ENCODE measurements at places on chromosomes 1 and 21.

- DNase-seq = peak; percentile 13
Measured at GRCh38 chr1:44985747-44986359, 542 bp downstream of the EIF2B3 start.

DNA sequence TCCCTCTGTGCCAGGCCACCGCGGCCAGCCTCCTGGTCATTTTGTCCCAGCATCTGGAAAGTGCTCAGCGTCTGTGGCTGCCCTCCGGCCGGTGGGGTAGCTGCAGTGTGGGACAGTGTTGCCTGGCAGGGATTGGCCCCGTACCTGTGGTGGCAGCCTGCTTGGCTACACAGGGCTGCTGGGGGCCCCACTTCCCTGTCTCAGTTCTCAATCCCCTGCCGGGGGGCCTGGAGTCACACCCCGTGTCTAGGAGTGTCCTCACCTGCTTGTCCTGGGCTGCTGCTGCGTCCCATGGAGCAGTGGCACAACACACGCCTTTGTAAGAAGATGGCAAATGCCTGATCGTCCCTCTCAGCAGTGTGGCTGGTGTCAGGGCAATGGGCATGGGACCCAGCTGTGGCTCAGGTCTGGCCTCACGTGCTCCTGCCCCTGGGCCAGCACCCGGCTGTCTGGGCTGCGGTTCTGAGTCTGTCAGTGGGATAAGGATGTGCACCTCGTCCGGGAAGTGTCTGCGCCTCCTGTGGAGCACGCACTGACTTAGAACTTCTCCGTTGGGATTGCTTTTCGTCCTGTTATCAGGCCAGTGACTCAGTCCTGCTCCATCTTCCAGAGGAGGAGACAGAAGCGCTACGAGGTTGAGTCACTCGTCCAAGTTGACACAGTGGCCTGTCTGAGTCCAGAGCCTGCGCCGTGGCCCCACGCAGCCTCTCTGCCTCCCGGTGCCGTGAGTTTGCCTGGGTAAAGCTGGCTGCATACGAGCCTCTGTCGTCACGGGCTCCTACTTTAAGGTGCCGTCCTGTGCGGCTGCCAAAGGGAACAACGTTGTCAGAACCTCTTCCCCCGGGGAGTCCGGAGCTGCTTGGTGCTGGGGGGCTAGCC is 41.0 kb downstream of the CRYAA start:
- peak; percentile 47 for DNase-seq

GRCh38 chr1:6612641-6613360 is 730 bp upstream of the PHF13 start:
- peak; percentile 54 for DNase-seq

DNA sequence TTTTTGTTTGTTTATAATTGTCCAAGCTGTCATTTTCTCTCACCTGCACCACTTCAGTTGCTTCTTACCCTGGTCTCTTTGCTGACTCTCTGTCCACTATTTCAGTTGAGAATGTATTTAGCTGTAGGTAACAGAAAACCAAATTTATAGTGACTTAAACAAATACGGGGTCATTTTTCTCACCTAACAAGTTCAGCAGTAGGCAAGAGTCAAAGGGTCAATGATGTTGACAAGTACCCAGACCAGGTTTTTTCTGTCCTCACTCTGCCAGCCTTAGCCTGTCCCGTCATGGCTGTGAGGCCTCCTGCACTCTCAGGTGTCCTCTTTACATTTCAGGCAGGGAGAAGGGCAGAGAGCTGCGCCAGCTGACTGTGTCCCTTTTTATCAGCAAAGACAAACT is 11.8 kb downstream of the RIIAD1 start:
- no peak for DNase-seq

GRCh38 chr1:61337981-61338848 is 255.9 kb downstream of the NFIA start:
- peak; percentile 92 for DNase-seq

- no peak for DNase-seq
Measured at GRCh38 chr1:174497478-174497877, 49.7 kb downstream of the GPR52 start.

GRCh38 chr1:48841461-48841860 is 64.8 kb upstream of the BEND5 start:
- DNase-seq = no peak

- DNase-seq = no peak
Measured at GRCh38 chr1:205604059-205604458, 27.8 kb downstream of the ELK4 start.

DNA sequence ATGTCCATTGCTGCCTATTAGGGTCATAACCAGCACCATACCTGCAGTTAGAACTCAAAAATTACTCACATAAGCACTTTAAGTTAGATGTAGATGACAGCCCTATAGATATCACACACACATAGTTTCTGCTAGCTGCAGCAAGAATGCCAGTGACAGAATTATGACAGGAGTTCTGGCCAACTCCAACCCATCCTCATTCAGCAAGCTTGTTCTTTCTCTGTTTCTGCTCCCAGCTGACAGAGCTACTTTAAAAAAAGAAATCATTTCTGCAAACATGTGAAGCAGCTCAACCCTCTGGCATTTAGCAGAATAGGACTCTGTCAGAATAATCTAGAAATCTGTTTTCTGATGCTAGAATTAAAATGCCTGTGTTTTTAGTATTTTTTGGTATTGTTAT is 23.8 kb upstream of the OTUD7B start:
- DNase-seq = no peak

GRCh38 chr1:32769524-32770220 is 47.5 kb downstream of the YARS1 start:
- peak; percentile 83 for DNase-seq

DNA sequence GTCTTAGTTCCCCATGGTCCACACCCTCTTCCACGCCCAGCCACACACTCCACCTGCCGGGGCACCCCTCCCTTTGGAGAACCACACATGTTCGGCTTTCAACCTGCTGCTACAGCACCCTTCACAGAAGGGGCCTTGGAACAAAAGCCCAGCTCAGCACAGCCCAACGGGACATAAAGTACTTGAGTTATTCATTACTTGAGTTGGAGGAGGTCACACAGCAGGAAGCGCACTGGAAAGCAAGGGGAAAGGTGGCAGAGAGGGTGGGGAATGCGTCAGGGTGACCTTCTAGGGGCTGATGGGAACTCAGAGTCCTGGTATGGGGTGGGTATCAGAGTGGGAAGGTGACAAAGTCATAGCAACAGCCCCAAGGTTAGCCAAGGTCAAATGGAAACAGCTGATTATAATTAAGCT is 3.0 kb upstream of the ATP1B1 start:
- no peak for DNase-seq

- peak; percentile 55 for DNase-seq
Measured at GRCh38 chr21:26909972-26910371, 56.9 kb downstream of the ADAMTS5 start.

- no peak for DNase-seq
Measured at GRCh38 chr1:182628657-182629056, 24.5 kb upstream of the RGS16 start.

DNA sequence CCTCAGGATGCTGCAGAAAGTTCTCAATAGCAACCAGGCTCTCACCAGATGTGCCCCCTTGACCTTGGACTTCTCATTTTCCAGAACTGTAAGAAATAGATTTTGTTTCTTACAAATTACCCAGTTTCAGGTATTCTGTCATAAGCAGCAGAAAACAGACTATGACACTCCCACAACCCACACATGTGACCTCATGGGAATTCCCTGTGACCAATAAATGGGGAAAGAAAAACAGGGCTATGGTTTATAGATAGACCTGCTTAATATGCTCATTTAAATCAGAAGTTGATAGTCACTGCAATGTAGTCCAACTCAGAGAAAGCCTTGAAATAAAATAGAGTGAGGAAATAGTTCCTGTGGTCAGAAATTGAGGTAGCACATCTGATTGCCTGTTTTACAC is 380.9 kb upstream of the PTBP2 start:
- no peak for DNase-seq

- DNase-seq = no peak
Measured at GRCh38 chr21:21332492-21332891, 334.3 kb downstream of the NCAM2 start.

- DNase-seq = no peak
Measured at GRCh38 chr1:205497351-205497750, 7.1 kb upstream of the CDK18 start.

- DNase-seq = peak; percentile 54
Measured at GRCh38 chr1:90973897-90974798, 47.7 kb downstream of the ZNF644 start.

DNA sequence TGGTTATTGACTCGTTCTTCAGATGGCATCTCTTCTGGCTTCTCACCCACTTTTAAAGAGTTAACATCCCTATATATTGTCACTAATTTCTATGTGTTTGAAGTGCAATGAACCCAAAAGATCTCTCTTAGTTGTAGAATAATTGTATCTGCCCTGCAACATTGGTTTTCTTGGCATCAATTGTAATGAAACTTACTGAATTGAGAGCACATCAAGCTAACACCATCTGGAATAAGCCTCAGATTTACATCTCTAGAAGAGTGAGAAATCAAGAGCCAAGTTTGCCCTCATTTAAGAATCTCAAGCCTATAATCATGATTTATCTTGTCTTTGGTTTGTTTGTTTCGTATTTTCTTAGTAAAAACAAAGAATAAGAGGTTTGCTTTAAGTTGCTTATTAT is 372.6 kb upstream of the LRRC7 start:
- DNase-seq = no peak
